Immature natural killer cell (primary cell): ENCODE measurements at places on chromosomes 16 and 17. TPM values are rescaled to one million over a fixed set of nuclear protein-coding genes. Genes with fewer than 3 reads are reported as not detected.
A peak's percentile ranks its signal among the peaks of the same experiment; 100 is the strongest.

HES7 gene
- polyA plus RNA-seq: not detected

DBNDD1 gene
- not detected for polyA plus RNA-seq

MEFV gene
- polyA plus RNA-seq: 0.32 TPM

ATP2C2 gene
- not detected for polyA plus RNA-seq

KRT33B gene
- polyA plus RNA-seq: not detected

FOXO3B gene
- not detected for polyA plus RNA-seq

DNA sequence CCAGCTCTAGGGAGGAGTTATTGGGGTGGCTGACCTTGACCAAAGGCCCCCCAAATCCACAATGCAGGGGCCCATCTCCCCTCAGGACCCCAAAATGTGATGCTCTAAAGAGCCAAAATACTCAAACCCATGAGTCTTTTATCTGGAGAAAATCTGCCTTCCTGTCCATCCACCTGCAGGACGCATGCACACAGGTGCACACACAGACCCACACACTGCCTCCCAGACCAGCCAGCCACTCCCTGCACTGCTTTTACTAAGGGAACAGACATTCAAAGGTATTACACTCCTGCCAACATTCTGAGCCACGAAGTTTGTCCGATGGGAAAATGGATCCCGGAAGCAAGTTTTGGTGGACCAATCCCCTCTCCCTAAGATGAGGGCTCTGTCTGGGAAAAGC, 76.1 kb upstream of the CDH5 start:
- H3K27me3 ChIP-seq: peaks cover 4% of the 10 kb centered on the region
- H3K27ac ChIP-seq: no peak overlapping the region
- H3K4me1 ChIP-seq: no peaks in the 10 kb centered on the region
- no peak for DNase-seq

- H3K36me3 ChIP-seq: no peaks in the 10 kb centered on the region
- no peak overlapping the region for H3K4me3 ChIP-seq
- no peaks in the 10 kb centered on the region for H3K27me3 ChIP-seq
- no peak overlapping the region for H3K27ac ChIP-seq
- no peaks in the 10 kb centered on the region for H3K4me1 ChIP-seq
Measured at GRCh38 chr16:51875834-51876600, 670.9 kb downstream of the TOX3 start.

DNA sequence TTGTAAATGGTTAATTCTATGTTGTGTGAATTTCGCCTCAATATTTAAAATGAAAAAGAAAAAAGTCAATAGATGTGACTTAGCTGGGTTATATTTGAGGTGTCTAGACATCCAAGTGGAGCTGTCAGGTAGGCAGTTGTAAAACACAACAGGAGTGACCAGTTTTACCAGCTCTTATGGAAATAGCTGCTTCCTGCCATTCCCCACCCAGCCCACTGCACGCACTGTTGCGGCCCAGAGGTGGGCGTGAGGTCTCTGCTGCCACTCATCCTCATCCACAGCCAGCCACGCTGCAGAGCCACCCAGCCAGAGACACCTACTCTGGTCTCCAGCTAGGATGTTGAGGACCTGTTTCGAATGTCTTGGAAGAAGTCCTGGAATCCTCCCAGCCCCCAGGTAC, 3.4 kb upstream of the CARD14 start:
- no peaks in the 10 kb centered on the region for H3K36me3 ChIP-seq
- DNase-seq: no peak
- no peak overlapping the region for H3K4me3 ChIP-seq

DNA sequence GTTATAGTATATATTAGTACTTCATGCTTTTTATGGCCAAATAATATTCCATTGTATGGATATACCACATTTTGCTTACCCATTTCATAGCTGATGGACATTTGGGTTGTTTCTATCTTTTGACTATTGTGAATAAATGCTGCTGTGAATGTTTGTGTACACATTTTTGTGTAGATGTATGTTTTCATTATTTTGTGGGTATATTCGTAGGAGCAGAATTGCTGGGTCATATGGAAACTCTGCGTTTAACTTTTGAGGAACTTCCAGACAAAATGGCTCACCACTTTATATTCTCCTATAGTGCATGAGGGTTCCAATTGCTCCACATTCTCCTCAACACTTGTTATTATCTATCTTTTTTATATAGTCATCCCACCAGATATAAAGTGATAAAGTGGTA, 88.6 kb downstream of the CCT6B start:
- H3K4me3 ChIP-seq: no peak overlapping the region
- peaks cover 5% of the 10 kb centered on the region for H3K27me3 ChIP-seq
- H3K27ac ChIP-seq: no peak overlapping the region
- no peaks in the 10 kb centered on the region for H3K36me3 ChIP-seq
- no peaks in the 10 kb centered on the region for H3K4me1 ChIP-seq

DNA sequence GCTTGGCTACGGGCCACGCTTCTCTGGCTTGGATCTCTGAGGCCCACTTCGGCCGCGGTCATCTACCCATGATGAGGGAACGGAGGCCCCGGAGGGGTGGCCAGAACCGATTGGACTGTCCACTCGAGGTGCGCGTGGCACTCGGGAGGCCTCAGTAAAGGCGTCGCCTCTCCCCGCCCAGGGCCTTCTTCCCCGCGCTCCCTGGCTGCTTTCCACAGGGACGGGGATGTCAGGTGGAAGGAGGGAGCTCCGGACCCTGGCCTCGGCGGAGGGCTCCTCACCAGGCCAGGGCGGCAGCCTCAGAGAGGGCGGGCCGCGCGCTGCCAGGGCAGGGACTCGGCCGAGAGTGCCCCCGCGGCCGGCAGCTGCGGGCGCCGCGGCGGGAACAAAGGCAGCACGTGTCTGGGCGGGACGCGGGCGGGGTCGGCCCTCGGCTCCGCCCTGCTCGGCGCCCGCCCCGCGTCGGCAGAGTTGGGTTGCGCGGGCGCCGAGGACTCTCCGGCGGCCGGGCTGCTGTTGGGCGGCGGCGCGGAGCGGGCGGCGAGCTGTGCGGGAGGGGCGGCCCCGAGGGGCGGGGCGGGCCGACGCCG, 587 bp upstream of the CDK5R1 start:
- DNase-seq: peak; percentile 78
- peak overlapping the region; percentile 62 for H3K27ac ChIP-seq
- peaks cover 8% of the 10 kb centered on the region for H3K36me3 ChIP-seq

- no peak overlapping the region for H3K4me3 ChIP-seq
- H3K4me1 ChIP-seq: peaks cover 37% of the 10 kb centered on the region
- peaks cover 23% of the 10 kb centered on the region for H3K27me3 ChIP-seq
- H3K36me3 ChIP-seq: peaks cover 14% of the 10 kb centered on the region
Measured at GRCh38 chr17:79834565-79835469, 4.4 kb downstream of the CBX4 start.

DNA sequence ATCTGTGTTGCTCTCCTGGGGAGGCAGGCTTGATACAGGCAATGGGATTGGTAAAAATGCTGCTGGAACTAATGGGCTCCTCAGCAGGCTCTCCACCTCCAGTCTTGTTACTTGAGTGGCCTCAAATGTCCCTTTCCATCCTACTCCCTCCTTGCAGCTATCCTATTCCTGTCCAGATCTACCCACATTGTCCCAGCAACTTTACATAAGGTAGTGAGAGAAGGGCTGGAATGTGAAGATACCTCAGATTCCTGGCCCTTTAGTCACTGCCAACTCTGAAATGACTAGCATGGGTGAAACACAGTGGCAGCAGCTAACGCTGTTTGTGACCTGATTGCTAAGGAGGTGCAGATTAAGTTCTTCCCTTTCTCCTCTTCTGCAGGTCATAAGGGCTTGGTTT, 210.1 kb upstream of the HS3ST4 start:
- no peaks in the 10 kb centered on the region for H3K4me1 ChIP-seq
- H3K4me3 ChIP-seq: no peak overlapping the region
- peaks cover 3% of the 10 kb centered on the region for H3K27me3 ChIP-seq
- H3K27ac ChIP-seq: no peak overlapping the region

DNA sequence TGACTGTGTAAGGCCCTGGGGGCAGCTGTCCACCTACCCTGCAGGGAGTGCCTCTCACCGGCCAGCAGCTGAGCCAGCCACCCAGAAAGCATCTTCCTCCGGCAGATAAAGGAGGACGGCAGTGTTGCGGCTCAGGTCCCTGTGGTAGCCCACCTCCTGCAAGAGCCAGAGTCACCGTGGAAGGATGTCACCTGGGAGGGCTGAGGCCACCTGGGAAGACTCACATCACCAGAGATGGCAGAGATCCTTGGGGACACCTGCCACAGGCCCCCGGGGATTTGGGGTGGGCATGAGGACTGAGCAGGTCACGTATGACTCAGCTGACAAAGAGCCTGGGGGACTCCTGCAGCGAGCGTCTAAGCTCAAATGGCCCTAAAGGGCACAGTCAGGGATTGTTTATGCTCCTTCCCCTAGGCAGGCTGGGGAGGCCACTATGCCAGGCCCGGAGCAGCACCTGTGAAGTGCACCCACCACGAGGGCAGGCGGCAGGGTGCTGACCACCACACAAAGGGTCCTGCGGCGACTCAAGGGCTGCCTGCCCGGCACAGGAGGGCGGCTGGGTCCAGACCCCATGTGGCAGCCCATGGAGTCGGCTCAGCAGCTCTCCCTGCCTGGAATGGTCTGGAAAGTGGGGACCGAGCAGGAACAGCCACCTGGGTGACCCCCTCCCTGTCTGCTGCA, 44.1 kb downstream of the TNFRSF13B start:
- no peaks in the 10 kb centered on the region for H3K36me3 ChIP-seq
- DNase-seq: no peak
- no peaks in the 10 kb centered on the region for H3K4me1 ChIP-seq
- H3K27ac ChIP-seq: no peak overlapping the region

DNA sequence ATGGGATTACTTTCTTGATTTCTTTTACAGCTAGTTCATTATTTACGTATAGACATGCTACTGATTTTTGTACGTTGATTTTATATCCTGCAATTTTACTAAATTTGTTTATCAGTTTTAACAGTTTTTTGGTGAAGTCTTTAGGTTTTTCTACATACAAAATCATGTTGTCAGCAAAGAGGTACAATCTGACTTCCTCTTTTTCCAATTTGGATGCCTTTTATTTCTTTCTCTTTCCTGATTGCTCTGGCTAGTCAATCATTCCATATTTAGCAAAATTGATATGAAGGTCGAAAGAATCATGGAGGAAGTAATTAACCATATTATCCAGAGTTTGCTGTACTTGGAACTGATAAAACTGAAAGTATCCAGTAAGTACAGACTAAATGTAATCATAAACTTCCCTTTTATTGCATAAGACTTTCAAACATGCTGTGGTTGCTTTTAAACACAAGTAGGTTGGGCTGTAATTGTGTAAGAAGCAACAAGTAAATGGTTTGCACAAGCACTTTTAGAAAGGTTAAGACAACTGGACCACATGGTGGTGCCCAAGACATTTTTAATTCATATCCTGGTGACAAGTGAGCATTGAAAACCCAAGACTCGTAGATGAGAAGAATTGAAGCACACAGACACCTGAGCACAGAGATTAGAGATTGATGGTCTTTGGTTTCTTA, 8.4 kb downstream of the GDE1 start:
- H3K36me3 ChIP-seq: peaks cover 23% of the 10 kb centered on the region
- no peak for DNase-seq
- H3K27ac ChIP-seq: no peak overlapping the region
- H3K27me3 ChIP-seq: no peaks in the 10 kb centered on the region
- no peak overlapping the region for H3K4me3 ChIP-seq
- H3K4me1 ChIP-seq: peaks cover 36% of the 10 kb centered on the region

- peaks cover 2% of the 10 kb centered on the region for H3K4me1 ChIP-seq
- peaks cover 2% of the 10 kb centered on the region for H3K27me3 ChIP-seq
- no peak overlapping the region for H3K27ac ChIP-seq
- no peak for DNase-seq
Measured at GRCh38 chr16:53958341-53958880, 254.5 kb downstream of the FTO start.

DNA sequence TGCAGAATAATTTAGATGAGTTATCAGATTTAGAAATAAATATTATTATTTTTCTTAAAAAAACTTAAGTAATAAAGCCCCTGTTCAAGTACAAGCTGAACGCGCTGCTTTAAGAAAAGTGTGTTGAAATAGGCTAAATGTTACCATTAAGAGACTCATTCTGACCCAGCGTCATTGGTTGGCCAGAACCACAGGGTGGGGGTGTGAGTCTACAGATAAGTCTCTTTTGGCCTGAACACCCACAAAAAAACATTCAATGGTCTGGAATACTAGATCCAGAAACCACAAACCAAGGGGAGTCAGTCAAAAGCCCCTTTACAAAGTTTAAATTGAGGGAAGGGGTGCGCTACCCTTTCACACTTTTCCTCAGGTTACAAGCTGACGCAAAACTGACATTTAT, 776.1 kb downstream of the KCNJ2 start:
- H3K4me3 ChIP-seq: no peak overlapping the region
- H3K27me3 ChIP-seq: no peaks in the 10 kb centered on the region
- no peak for DNase-seq
- H3K36me3 ChIP-seq: no peaks in the 10 kb centered on the region
- H3K27ac ChIP-seq: no peak overlapping the region

GRCh38 chr17:78675316-78675616, 98.1 kb upstream of the DNAH17 start:
- peaks cover 8% of the 10 kb centered on the region for H3K27me3 ChIP-seq
- no peak overlapping the region for H3K4me3 ChIP-seq
- peaks cover 6% of the 10 kb centered on the region for H3K4me1 ChIP-seq
- DNase-seq: no peak
- no peak overlapping the region for H3K27ac ChIP-seq
- H3K36me3 ChIP-seq: peaks cover 25% of the 10 kb centered on the region

- H3K4me1 ChIP-seq: no peaks in the 10 kb centered on the region
- H3K27ac ChIP-seq: no peak overlapping the region
- no peak overlapping the region for H3K4me3 ChIP-seq
- no peak for DNase-seq
- H3K27me3 ChIP-seq: peaks cover 4% of the 10 kb centered on the region
Measured at GRCh38 chr16:9151074-9151473, 59.6 kb downstream of the HAPSTR1 start.

DNA sequence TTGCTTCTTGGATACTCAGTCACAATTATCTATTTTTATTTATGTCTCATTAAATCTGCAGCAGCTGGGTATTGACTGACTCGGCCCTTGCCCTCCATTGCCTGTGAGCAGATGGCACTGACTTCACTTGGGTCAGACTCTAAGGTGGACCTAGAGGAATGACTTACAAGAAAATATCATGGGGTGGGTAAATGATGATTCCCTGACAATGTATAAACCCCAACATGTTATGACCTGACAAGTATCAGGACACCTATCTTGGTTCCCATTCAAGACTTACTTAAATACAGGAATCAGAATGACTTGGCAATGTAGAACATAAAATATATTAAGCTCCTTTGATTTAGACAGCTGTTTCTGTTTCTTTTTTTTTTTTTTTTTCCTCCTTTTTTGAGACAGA, 953.5 kb downstream of the CDH11 start:
- no peaks in the 10 kb centered on the region for H3K36me3 ChIP-seq
- no peak for DNase-seq
- no peak overlapping the region for H3K27ac ChIP-seq
- H3K4me1 ChIP-seq: no peaks in the 10 kb centered on the region
- no peaks in the 10 kb centered on the region for H3K27me3 ChIP-seq
